ENCODE measurements at places on chromosomes 12 and 14. TPM values are rescaled to one million over a fixed set of nuclear protein-coding genes. Genes with fewer than 3 reads are reported as not detected.

DNA sequence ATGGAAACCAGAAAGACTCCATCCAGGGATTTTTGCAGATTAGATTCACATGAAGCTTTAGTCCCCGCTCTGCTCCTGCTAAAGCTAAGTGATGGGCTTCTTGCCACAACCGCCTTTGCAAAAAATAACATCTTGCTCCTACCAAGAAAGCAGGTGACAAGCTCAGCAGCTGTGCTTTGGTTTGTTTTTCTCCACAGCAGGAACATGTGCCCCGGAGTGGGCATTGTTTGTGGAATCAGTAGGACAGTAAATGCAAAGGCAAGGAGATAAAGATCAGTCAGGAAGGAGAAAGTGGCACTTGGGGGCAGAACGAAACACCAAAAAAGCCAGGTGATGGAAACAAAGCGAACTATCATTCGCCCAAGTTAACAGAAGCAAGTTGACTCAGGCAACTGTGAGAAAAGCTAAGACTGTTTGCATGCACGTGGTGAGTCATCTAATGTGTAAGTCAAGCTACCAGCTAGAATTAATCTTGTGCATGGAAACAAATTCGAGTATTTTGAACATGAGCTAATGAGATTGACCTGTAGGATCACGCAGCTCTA is 165.5 kb upstream of the PLXNC1 start:
- DNase-seq: no peak

DNA sequence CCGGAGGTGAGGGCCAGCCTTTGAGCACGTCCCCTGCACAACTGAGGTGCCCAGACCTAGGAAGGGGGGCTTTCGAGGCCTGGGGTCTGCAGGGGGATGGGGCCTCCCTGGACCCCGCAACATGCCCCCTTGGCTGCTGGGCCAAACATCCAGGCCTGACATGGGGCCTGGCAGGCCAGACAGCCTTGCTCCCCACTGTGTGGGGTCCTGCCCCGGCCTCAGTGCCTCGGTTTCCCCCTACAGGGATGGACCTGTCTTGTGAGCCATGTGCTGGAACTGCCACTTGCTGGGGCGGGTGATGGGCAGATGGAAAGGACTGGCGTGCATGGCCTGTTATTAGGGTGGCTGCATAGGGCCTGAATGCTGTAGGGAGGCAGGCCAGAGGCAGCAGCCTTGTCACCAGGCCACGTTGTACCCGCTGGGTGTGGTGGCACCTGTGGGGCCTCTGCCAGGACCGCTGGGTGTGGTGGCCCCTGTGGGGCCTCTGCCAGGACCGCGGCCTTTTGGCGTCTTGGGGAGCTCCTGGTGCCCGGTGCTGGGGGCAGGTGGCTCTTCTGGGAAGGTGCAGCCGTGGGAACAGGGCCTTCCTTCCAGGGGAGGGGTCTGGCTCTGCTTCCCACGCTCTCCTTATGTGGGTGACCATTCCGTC is 20.4 kb downstream of the ASPG start:
- no peak for DNase-seq

GRCh38 chr14:20687362-20688166 is 1.0 kb upstream of the ANG start:
- DNase-seq: no peak

DNA sequence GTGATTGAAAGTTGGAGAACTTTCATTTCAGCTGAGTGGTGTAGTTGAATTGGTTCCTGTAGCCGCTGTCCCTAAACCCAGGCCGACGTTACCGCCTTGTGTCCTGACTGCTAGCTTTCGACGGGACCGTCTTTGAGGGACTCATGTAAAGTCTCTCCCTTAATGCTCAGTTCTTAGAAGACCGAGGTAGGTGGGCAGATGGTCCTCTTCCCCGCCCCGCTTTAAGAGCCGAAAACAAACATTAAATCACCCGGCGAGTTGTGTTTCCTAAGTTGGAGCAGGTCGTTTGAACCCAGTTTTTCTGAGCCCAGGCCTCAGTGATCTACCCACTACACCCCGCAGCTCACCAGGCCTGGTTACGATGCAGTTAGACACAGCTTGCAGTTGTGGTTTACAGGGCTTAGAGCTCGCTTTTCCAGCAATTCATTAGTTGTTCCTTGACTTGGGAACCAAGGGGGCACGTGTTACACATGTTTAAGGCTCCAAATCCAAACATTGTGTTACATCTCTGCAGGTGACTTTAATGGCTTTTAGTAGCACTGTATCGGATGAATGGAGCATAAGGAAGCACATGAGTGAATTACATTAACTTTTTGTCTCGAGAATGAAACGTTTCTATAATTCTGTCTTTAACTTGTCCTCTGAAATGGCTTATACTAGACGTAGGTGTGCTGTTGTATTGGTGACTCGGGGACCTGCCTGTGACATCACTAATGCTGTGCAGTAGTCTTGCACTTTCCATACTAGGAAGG is 790 bp downstream of the NEDD1 start:
- DNase-seq: peak; percentile 42

DNA sequence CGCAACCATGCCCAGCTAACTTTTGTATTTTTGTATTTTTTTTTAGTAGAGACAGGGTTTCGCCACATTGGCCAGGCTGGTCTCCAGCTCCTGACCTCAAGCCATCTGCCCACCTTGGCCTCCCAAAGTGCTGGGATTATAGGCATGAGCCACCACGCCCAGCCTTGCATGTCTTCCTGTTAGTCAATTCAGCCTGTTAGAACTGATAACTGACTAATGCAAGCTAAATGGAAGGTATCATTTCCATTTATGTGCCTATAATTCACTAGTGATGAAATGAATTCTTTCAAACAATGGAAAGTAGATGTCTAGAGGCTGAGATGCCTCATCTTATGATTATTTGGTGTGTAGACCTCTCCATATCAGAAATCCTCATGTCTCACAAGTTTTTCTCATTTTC is 37.3 kb upstream of the DIP2B start:
- no peak for DNase-seq

- no peak for DNase-seq
Measured at GRCh38 chr12:51997136-51997535, 9.6 kb upstream of the TAMALIN start.

- no peak for DNase-seq
Measured at GRCh38 chr12:113082486-113083148, 26.1 kb downstream of the DTX1 start.

DNA sequence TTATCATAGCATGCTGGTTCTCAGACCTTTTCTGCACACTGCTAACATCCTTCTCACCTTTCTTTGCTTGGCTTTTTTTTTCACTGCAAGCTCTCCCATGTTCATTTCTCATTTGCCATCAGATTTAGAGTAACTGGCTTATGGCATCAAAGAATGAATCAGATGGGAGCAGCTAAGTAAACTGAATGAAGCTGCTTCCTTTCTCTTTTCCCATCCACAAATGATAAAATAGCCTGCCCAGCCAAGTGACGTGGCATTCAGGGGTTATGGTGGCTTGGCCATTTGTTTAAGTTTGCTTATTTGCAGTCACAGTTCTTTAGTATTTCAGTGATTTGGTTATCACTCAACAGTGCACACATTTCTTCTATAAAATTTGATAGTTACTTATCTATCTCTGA is 708.6 kb downstream of the DIO2 start:
- DNase-seq: no peak

DNA sequence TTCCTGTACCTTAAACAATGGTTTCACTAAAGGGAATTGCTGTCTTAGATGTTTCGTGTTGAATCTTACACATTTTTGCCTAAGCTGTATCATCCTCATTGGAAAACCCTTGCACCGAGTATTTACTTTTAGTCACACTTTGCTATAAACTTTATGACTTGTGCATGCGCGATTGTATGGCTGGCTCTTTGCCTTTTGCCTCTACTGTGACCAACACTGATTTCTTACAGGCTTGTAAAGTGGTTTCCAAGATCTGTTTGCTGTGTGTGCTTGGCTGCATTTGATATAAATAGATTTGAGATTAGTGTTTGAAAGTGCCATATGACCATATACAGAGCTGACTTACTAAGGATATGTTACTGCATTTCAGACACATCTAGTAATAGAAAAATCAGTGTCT is 40.5 kb downstream of the RASSF3 start:
- no peak for DNase-seq

GRCh38 chr12:129351481-129351880 is 498.2 kb downstream of the GLT1D1 start:
- no peak for DNase-seq

DNA sequence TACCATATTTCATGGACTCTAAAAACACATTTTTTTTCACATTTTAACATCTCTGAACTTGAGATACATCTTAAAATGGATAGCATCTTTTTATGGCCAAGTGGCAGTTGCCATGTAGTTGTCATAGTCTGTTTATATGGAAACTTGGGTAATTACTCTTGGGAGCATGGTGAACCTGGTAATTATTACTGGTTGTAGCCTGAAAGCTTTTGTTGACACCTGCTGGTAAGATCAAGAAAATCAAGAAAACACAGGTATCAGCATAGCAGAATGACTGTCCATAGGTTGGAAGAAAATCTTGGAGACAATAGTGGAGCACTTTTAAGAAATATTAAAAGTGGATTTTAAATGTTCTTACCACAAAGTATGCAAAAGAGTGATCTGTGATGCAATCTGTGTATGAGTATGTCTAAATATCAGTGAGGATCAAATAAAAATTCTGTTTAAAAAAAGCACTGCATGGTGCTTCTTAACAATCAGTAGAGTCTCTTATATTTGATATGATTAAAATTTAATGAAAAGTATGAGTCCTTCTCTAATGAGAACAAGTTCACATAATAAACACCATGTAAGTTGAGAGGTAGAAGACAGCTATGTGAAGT is 44.2 kb downstream of the TTC8 start:
- peak; percentile 21 for DNase-seq

DNA sequence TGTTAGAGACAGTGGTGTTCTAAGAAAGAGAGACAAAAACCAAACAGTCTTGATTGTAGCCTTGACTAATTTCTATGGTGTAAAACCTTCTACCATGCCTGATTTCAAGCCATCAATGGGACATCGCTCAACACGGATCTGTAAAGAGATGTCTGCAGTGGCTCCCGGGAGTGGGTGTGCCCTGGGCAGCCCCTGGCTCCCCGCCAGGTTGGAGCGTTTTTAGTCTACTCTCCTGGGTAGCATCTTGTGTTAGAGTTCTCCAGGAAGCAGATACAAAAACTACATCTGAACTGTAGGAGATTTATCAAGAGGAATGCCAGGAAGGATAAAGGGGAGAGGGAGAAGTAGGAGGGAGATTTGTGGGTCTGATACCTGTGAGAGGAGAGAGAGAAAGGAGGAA is 1212.9 kb downstream of the BCL11B start:
- DNase-seq: no peak

DNA sequence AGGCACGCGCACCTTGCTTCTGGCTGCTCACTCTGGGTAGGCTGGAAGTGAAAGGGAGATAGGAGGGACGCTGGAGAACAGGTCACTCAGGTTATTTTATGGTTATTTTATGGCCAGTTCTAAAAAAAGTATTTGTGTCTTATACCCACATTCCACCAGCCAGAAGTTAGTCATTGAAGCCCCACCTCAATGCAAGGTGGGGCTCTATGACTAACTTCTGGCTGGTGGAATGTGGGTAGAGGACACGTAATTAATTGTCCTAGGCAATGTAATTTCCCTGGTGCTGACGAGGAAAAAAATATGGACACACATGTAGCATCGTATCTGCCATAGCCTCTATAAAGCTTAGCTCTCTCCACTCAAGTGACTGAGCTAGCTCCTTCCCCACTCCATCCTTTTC is 104.9 kb downstream of the PDZRN4 start:
- no peak for DNase-seq

GRCh38 chr12:110046451-110047187 is 1.7 kb downstream of the C12orf76 start:
- no peak for DNase-seq

DNA sequence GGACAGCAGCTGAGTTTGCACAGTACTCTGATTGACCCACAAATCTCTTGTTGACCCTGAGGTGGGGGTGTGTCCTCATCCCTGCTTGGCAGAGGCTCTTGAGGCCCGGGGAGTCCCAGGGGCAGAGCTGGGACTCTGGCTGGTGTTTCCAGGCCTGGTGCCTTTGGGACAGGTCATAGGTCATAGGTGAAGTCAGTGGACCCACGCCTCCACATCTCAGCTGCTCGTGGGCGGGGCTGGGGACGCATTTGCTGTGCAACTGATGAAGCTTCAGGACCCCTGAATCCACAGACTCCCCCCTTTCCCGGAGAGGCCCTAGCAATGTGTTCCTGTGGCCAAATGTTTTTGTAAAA is 408 bp upstream of the CACNA2D4 start:
- DNase-seq: no peak

- peak; percentile 63 for DNase-seq
Measured at GRCh38 chr14:91142214-91142668, 28.4 kb downstream of the DGLUCY start.

GRCh38 chr14:100818221-100818699 is 7.7 kb upstream of the MEG3 start:
- no peak for DNase-seq

DNA sequence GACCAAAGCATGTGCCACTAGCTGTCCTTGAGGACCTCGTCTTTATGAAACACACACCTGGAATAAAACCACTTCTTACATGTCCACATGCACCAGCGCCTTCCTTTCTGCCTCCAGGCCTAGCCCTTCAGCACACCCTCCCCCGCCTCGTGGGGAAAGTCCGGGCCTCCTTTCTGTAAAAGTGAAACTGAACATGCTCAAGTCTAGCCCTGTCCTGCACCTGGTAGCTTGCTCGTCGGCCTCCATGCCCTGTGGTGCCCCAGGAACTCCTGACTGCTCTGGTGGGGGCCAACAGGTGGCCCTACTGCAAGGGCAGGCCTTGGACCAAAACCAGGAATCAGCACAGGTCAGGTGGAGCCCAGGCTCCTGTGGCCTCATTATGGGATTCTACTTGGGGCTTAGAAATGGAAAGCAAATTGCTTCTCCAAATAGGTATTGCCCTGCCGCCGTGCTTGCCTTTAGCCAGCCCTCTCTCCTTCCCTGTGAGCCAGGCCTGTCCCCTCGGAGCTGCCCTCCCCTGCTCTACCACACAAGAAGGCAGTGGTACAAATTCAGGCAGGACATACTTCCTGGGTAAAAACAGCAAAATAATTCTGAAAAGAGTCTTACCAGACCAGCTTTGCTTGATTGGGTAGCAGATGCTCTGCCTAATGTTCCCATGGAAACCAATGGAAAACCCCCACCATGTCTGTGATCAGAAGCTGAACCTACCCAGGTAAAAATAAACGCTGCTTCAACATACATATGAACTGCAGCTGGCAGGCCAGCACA is 43.5 kb downstream of the ERH start:
- DNase-seq: peak; percentile 86

DNA sequence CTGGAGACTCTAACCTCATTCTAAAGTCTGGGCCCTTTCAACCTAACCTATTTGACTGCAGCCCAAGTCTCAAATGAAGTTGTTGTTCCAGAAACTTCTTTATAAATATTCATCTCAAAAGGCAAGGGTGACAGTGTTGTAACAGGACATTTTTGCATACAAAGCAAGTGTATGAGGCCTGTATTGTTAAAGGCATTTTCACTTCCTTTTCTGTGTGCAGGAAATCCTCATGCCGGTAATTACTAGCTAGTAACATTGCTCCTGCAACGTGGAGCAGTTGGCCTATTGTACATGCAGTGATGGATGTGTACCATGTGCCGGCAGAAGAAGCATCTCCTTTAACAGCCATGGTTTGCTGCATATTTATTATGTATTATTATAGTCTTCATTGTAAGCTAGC is 156.5 kb upstream of the RMST start:
- DNase-seq: peak; percentile 85

GRCh38 chr14:24992624-24993360 is 57.2 kb downstream of the STXBP6 start:
- DNase-seq: no peak

ANG gene
- total RNA-seq: not detected

TMPRSS12 gene
- not detected for total RNA-seq

EMP1 gene
- 0.40 TPM for total RNA-seq

RDH5 gene
- 19.6 TPM for total RNA-seq

GPR137C gene
- 3.2 TPM for total RNA-seq

MGAT4C gene
- total RNA-seq: not detected

JAG2 gene
- 6.0 TPM for total RNA-seq

ALDH1L2 gene
- 0.31 TPM for total RNA-seq

RIPK3 gene
- total RNA-seq: 18.8 TPM

All from OCI-LY7 (cell line).